ENCODE measurements at places on chromosomes 4 and X.

DNA sequence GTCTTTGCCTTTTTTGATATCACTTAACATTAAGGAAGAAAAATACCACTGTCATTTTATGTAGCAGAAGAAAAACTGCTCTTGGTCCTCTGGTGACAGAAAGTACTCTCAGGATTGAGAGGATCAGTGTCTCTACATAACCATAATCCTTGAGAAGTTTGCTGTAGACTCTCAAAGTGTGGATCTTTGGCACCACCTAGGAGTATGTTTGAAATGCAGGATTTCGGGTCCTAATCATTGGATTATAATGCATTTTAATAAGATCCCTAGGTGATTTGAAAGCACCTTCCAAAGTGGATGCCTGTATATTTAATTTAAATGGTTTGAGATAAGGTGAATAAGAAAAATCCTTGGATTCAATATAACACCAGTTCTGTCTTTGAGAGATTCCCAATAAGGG lies 23.2 kb downstream of the MOB1B start:
- no peak for DNase-seq

- DNase-seq = no peak
Observed at GRCh38 chr4:89586318-89586717, 250.6 kb downstream of the SNCA start.

- no peak for DNase-seq
Observed at GRCh38 chrX:98405376-98405775, 1521.7 kb downstream of the RPA4 start.

GRCh38 chr4:56627985-56628384 lies 53.1 kb downstream of the HOPX start:
- no peak for DNase-seq

DNA sequence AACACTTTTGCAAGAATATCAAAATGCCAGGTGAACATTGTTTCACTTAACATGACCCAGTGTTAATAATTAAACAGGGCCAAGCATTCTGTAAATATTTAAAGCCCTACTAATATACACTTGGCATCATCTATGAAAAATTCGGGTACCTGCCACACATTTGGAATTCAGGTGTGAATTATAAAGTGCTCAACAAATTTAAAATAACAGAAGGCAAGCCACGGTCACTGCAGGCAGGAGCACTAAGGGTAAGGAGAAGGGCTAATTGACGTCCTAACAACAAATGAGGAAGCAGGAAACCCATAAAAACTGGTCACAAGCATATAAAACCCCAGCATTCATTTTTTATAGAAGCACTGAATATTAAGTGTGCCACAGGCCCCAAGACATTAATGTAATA lies 43.8 kb upstream of the CPEB2 start:
- DNase-seq = no peak

DNA sequence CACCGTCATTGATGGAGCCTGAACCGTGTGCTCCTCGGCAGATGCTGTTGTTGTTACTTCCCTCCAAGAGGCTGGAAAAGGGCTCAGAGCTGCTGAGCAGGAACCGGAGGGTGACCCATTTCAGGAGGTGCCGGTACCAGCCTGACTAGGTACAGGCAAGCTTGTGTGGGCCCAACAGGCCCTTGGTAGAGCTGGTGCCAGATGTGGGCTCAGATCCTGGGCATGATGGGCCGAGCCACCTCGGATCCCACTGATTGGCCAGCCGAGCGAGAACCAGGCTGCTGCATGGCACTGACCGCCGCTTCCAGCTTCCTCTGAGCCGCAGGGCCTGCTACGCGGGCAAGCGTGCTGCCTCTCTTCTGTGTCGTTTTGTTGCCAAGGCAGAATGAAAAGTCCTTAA lies 33.7 kb downstream of the NOP14 start:
- no peak for DNase-seq

DNA sequence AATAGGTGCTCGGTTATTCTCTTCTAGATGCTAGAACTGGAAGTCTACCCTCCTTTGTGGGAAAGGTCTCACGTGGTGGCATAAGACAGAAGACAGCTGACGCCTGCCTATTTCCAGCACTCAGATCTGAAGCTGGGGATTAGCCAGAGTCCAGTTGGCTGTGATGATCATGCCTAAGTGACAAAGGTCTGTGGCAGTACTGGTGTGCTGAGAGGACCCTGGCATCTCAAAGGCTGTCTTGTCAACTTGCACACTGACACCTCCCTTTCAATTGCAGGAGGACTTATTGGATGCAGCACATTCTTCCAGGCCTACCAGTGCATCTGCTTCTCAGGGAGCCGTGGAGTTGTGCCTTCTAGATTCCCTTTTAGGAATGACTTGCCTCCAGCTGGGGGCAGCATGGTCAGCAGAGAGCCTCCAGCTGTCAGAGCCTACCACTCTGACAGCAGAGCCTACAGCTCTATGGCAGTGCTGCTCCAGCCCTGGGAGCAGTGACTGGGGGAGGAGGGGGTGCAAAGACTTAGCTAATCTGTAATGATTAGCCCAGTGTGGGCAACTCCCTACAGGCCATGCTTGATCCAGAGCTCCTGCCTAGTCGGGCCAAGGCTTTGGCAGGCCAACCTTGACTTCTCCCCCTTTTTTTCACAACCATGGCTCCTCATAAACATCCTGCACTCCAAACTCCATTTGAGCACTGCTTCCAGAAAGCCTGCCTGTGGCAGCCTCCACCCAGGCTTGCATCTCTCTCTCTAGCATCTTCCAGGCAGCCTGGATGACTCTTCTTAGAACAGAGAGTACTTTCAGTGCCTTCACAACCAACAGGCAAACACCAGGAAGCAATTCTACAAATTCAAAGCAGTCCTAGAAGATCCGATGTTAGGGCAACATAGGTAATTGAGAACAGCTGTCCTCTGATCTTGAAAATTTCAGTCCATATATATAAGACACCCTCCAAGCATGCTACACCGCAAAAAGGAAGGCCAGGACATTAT lies 13.8 kb upstream of the FGFBP2 start:
- no peak for DNase-seq
